ENCODE measurements at places on chromosomes 7 and 10. TPM values are rescaled to one million over a fixed set of nuclear protein-coding genes. Genes with fewer than 3 reads are reported as not detected.

Gene CNNM1
- total RNA-seq, result 0.35 TPM

DNA sequence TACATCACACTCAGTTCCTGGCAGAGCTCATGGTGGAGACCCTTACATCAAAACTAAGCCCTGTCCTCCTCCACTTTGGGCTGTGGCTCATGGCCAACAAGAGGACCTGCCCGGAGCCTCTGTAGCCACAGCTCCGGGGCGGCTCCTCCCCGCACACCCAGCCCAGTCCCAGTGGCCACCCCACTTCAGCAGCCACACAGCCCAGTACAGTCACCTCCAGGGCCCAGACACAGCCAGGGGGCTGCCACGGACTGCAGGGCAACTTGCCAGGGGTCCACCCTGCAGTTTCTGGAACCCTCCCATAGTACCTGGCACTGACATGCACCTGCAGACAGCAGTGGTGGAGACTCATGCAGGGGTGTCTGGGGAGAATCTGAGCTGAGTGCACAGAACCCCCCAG is 11.8 kb downstream of the ADGRA1 start:
- H3K27me3 ChIP-seq, result peaks cover 84% of the 10 kb centered on the region
- H3K36me3 ChIP-seq, result no peaks in the 10 kb centered on the region
- no peaks in the 10 kb centered on the region for H3K4me1 ChIP-seq
- DNase-seq, result no peak
- no peak overlapping the region for H3K27ac ChIP-seq

DNA sequence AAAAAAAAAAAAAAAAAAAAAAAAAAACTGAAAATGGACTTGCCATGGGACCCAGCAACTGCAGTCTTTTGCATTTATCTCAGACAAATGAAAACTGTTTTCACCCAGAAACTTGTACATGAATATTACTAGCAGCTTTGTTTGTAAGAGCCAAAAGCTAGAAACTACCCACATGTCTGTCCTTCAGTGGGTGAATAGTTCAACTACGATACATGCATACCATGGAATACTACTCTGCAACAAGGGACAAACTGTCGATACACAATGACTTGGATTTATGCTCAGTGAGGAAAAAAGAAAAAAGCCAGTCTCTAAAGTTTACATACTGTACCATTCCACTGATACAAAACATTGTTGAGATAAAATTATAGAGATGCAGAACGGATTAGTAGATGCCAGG is 195.6 kb downstream of the KIAA1217 start:
- DNase-seq, result no peak
- H3K36me3 ChIP-seq, result no peaks in the 10 kb centered on the region
- no peaks in the 10 kb centered on the region for H3K27me3 ChIP-seq

GRCh38 chr10:33295851-33296250 is 38.6 kb downstream of the NRP1 start:
- peaks cover 7% of the 10 kb centered on the region for H3K36me3 ChIP-seq
- H3K4me1 ChIP-seq, result peaks cover 23% of the 10 kb centered on the region
- DNase-seq, result no peak
- no peak overlapping the region for H3K27ac ChIP-seq
- H3K4me3 ChIP-seq, result no peak overlapping the region

DNA sequence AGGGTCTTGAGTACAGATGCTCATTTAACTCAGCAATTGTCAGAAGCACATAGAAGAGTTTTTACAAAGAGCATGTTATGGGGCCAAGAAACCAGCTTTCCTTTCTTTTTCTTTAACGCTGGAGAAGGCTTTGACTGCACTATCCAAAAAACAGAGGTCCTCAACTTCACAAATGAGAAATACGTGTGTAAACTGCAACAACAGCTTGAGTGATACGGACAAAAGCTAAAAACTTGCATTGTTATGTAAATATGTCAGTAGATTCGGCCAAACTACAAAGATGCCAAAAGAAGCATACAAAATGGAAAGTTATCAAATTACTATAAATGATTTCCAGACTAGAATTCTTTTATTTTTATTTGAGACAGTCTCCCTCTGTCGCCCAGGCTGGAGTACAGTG is 62.4 kb upstream of the C10orf90 start:
- H3K36me3 ChIP-seq, result no peaks in the 10 kb centered on the region
- no peak overlapping the region for H3K27ac ChIP-seq
- H3K4me3 ChIP-seq, result no peak overlapping the region
- DNase-seq, result no peak
- no peaks in the 10 kb centered on the region for H3K4me1 ChIP-seq

DNA sequence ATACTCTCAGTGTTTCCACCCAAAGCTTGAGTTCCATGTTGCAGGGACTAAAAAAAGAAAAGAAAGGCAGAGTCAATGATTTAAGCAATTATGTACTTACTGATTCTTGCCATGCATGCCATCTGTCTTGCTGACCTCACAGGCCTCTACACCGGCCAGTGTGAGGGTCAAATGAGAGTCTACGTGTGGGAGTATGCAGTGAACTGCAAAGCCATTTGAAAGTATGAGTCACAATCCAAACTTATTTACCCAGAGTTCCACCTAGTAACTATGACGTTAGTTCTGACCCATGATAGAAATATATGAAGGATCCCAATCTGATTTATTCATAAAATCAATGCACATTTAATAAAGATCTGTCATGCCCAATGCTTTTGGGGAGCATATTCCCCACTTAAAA is 26.5 kb downstream of the PDE1C start:
- no peaks in the 10 kb centered on the region for H3K4me1 ChIP-seq
- no peak for DNase-seq
- no peaks in the 10 kb centered on the region for H3K36me3 ChIP-seq

DNA sequence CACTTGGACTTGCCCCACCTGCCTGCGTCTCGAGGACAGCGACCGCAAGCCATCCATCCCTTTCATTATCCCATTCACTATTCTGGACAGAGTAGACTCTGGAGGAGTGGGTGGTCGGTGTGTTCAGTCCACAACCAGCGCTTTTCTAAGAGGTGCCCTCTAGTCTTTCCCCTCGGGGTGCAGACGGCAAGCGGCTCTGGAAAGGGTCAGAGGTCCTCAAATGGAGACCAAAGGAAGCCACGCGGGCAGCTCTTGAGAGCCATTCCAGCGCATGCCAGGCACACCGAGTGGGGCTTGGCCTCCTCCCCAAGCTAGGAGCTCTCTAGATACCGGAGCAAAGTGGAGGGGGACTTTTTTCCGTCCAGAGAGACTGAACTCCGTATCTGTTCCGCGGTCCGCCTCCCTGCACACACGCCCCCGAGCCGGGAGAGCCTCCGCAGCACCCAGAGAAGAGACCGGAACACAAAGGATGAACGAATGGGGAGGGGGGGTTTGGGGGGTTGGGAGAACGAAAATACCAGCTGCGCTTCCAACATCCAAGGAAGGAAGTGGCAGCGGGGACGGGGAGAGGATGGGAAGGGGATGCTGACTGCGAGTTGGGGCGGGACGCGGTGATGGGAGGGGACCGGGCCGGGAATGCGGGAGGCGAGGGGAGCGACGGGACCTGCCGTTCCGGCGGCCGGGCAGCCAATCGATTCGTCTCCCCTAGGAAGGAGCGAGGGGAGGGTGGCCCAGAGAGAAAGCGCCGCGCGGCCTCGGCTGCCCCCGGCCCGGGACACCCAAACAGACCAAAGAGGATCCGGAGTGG is 515 bp downstream of the GSDME start:
- H3K4me1 ChIP-seq, result peaks cover 9% of the 10 kb centered on the region
- H3K27ac ChIP-seq, result peak overlapping the region; percentile 79
- peak; percentile 56 for DNase-seq
- H3K4me3 ChIP-seq, result peak overlapping the region; percentile 78

DNA sequence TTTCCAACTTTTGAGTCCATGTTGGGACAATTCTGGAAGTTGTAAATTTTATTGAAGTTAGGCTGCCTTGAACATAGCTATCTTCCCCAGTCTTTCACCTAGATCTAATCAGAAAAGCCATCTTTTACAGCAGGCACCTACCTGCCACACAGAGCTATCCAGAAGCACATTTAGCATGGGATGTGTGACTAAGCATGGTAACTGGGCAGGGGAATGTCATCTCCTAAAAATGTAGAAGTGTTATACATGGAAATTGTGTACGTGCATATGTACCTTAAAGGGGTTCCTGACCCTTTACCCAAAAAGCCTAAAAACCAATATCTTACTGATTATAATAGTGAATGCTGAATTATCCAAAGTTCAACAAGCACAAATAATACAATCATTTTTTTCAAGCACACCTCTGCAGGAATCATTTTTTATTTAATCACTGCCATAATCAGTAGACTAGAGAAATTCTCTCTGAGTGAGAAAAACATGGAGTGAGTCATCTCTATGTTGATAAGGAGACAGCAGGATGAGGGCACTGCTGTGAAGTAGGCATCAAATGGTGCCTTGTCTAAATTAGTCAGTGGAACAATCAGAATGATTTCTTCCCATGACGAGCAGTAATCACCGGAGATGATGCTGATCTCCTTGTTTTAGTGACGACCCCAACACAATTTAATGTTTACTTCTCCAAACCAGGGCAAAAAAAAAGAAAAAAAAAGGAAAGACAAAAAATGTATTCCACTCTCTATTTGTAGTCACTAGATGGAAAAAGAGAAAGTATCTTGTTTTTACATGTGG is 75.9 kb downstream of the SORBS1 start:
- no peak for DNase-seq
- peaks cover 21% of the 10 kb centered on the region for H3K4me1 ChIP-seq
- H3K27me3 ChIP-seq, result no peaks in the 10 kb centered on the region
- H3K4me3 ChIP-seq, result no peak overlapping the region

- peaks cover 13% of the 10 kb centered on the region for H3K4me1 ChIP-seq
- DNase-seq, result no peak
These were observed 65.8 kb downstream of the DNMBP start for GRCh38 chr10:99943908-99944307.

DNA sequence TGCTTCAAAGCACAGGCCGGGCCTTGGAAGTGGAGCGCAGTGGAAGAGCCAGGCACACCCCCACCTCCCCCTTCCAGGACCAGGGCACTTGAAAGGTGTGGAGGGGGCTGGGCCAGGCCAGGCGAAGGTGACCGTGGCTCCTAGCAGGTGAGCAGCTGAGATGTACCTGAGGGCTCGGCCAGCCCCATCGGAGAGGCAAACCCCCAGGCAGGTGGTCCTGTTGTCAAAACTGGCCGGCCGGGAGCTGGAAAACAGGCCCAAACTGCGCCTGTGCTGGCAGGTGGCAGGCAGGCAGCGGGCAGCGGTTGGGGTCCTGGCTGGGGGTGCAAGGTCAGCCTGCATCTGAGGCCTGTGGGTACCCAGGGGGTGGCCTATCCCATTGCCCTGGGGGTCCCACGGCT is 96.4 kb upstream of the DNAAF5 start:
- H3K27me3 ChIP-seq, result no peaks in the 10 kb centered on the region
- no peak for DNase-seq
- H3K36me3 ChIP-seq, result no peaks in the 10 kb centered on the region
- no peak overlapping the region for H3K27ac ChIP-seq

Gene FAM25A
- total RNA-seq, result not detected

GRCh38 chr7:929311-929711 is 25.2 kb downstream of the ADAP1 start:
- H3K4me3 ChIP-seq, result no peak overlapping the region
- DNase-seq, result peak; percentile 36
- peaks cover 6% of the 10 kb centered on the region for H3K4me1 ChIP-seq
- no peak overlapping the region for H3K27ac ChIP-seq
- H3K27me3 ChIP-seq, result no peaks in the 10 kb centered on the region

GRCh38 chr7:98180751-98181150 is 30.5 kb upstream of the BHLHA15 start:
- H3K27me3 ChIP-seq, result no peaks in the 10 kb centered on the region
- no peaks in the 10 kb centered on the region for H3K4me1 ChIP-seq
- no peak for DNase-seq
- no peak overlapping the region for H3K27ac ChIP-seq

Gene TFPI2
- total RNA-seq, result 1.9 TPM

GRCh38 chr10:16393271-16393858 is 43.4 kb upstream of the PTER start:
- no peaks in the 10 kb centered on the region for H3K4me1 ChIP-seq
- no peak overlapping the region for H3K4me3 ChIP-seq
- H3K27me3 ChIP-seq, result no peaks in the 10 kb centered on the region
- H3K36me3 ChIP-seq, result no peaks in the 10 kb centered on the region
- no peak for DNase-seq

DNA sequence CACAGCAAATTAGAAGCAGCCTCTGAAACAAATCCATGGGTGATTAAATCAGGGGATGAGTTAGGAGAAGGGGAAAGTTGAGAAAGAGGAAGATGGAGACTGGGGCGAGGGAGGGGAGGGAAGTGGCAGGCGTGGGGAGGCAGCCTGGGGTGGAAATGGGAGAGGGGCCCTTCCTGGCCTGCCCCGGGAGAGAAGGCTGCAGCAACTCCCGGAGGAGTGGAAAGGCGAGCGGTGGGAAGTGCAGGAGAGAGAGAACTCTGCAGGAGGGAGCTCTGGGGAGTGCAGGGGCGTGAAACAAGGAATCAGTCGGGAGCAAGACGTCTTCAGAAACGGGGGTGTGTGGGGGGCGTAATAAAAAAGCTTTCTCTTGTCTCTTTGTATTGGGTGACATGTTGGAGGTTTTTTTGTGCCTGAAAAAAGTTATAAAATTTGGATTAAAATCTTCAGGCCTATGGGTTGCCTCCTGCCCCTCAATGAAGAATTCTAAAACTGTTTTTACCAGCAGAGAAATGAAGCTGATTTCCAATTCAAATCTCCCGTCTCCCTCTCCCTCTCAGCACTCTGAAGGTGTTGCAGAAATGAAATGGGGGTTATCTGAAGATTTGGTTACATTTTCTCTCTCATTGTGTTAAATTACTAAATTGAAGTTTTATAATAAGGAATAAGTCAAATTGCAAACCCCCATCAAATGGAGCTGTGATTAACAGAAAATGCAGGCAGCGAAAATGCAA is 4.7 kb upstream of the UNCX start:
- peaks cover 97% of the 10 kb centered on the region for H3K27me3 ChIP-seq
- H3K4me3 ChIP-seq, result no peak overlapping the region
- H3K4me1 ChIP-seq, result peaks cover 5% of the 10 kb centered on the region
- H3K27ac ChIP-seq, result no peak overlapping the region
- no peak for DNase-seq
- no peaks in the 10 kb centered on the region for H3K36me3 ChIP-seq

DNA sequence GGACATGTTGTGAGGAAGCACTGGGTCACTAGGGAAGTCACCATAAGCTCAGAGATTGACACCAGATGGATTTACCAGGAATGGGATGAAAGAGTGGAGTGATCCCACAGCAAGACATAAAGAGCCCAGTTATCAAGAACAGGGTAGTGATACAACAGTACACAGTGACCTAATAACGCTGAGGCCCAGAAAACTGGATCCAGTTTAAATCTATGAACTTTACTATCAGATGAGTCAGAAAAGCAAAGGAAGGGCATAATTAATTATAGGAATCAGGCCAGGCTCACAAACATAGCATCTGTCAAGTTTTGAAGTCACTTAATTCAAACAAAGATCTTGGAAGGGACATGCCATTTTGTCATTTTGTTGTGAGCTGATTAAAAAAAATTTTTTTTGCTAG is 73.5 kb downstream of the LRRN3 start:
- no peak overlapping the region for H3K27ac ChIP-seq
- no peak for DNase-seq
- no peak overlapping the region for H3K4me3 ChIP-seq
- no peaks in the 10 kb centered on the region for H3K27me3 ChIP-seq
